ENCODE measurements at places on chromosomes 3 and 15.

DNA sequence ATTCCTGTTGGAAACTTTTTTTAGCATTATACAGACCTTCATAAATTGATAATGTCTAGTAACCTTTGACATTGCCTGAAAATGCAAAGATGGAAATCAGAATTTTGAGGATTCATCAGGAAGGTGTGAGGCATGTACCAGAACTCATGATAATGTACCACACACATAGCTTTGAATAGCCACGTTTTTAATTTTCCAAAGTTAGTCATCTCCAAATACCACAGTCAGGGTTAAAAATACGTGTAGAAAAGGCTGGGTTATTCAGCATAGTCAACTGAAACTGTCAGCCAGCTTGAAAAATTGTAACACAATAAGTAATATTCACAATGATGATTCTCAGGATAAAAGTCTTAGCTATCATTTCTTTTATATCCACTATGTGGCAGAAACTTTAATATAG, 102.0 kb upstream of the THRB start:
- DNase-seq, result no peak

DNA sequence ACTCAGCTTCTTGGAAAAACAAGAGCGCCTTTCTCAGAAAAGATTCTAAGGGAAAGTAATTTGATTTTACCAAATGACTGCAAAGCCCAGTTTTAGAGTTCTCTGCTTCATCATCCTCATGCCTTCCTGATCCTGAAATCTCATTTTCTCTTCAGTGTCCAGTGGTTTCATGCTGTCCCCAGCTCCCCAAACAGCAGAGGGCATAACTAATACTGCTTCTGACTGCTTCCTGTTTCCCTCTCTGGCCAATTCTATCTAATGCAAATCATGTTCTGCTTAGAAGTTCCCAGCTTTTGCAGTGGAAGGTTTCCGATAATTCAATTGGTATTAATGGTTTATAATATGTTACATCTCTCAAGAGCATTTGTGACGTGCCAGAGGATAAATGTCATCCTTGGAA, 161.1 kb downstream of the CLSTN2 start:
- DNase-seq, result no peak

GRCh38 chr3:196254376-196255283, 32.9 kb downstream of the PCYT1A start:
- DNase-seq, result no peak

DNA sequence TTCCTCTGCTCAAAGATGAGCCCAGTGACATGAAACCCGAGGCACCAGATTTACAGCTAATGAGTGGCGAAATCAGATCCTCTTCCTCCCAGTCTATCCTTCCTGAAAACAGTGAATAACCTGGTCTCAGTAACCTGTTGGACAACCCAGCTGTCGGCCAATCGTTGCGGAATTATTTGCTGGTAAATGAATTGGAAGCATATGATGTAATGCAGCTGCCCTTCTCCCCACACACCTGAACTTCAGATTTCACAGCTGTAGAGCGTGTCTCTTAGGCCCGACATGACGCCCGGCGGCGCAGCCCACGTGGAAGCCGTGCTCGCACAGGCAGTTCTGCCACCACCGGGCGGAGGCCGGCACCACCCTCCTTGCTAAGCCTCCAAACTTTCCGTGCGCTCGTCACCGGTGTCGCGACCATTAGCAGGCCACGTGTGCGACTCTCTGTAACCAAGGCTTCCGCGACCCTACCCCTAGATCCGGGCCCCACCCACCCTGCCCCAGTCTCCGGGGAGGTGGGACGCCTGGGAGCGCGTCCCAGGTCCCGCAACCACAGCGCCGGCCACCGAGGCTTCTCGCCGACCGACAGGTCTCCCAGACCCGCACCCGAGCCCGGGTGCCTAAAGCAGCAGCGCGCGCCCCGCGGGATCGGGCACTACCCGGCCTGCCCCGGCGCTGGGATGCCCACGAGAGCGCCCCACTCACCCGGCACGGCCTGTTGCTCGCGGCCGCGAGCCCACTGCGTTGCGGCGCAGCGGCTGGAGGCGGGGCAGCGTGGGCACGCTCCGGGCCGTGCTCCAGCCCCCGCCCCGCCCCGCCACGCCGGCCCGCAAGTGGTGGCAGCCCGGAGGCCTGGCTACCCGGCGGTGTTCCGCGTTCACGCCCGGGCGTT, at the start of gene RIOX2:
Gene RIOX2 (minus strand): TSS at position 753 of the 889 bp plus-strand sequence. CDS start 4,838 bp downstream, outside the sequence.
- DNase-seq, result peak; percentile 49

DNA sequence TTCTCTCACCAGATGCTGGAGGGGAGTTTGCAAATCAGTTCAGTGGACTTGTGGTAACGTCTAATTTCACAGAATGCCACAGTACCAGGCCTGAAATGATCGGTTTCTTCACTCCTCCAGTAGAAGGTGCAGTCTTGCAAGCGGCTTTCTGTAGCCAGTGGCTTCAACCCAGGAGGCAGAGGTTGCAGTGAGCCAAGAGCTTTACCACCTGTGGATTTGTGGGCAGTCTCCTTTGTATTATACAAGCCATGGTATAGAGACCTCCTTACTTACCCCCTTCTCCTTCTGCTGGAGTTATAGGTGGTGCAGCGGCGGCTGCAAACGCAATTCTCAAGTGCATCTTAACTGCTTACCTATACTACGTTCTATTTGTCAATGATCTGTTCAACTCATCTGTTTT, 17.6 kb downstream of the EIF2AK4 start:
- no peak for DNase-seq

Measured in HAP-1 (cell line).